ENCODE measurements at places on chromosomes 1 and 21.

DNA sequence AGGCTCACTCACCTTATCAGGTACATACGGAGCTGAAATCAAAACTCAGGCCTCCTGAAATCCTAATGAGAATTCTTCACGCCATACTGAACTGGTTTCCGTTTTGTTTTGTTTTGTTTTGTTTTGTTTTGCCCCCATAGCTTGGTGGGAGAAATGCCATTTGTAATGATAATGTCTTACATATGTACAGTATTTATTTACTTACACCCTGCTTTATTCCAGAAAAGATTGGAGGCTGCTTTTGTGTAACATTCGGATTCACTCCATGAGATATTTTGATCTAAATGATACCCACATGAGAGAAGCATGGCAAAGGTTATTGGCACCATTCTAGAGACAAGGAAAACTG, 84.7 kb downstream of the EPHB2 start:
- DNase-seq = no peak

- DNase-seq = no peak
Measured at GRCh38 chr1:197465528-197466327, 197.7 kb downstream of the CRB1 start.

DNA sequence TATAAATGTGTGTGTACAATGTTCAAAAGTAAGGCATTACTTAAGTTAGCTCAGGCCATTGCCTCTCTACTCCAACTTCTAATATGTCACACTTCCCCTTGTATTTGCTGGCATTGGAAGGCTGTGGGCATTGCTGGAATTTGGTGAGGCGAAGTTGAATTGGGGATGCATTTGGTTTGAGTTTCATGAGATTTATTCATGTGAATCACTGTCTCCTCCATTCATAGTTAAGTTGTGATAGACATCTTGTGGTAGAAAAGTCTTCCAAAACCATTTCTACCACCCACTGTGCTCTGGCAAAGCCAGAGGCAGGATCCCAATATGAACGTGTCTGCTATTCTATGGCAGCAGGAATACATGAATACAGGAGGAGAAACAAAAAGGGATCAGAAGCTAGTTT, 397.8 kb upstream of the USP24 start:
- no peak for DNase-seq

DNA sequence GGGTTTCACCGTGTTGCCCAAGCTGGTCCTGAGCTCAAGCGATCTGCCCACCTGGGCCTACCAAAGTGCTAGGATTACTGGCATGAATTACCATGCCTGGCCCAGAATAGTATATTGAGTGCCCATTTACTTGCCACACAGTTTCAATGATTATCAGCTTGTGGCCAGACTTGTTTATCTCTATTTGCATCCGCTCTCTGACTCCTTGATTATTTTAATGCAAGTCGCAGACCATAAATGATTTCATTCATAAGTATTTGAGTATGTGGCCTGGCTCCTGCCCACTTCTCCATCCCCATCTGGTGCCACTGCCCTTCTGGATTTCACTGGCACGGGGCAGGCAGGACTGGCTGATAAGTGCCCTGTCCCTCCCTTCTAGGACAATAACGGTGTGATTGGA, 18.2 kb upstream of the TRNAU1AP start:
- DNase-seq = no peak

DNA sequence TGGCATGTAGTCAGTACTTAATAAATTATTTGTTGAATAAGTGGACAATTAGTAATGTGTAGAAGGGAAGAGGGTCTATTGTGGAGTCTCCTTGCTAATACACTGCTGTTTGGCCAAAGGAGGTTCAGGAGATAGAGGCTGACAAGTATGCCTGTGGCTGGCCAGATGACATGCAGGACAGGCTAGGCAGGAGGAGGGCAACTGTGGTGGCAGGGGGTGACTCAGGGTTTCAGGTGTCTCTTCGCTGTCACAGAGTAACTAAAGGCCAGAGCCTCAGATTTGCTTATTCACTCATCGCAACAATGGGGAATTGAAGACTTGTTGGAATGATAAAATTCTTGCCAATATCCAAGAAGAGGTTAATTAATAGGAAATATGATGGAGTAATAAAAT, 33.1 kb downstream of the THRAP3 start:
- peak; percentile 11 for DNase-seq

GRCh38 chr1:184878002-184878401, 96.3 kb downstream of the NIBAN1 start:
- no peak for DNase-seq

Data from Daoy (cell line).